Lower leg skin (tissue), 4 donors: ENCODE measurements at places on chromosomes 7 and 10. TPM values are rescaled to one million over a fixed set of nuclear protein-coding genes. Genes with fewer than 3 reads are reported as not detected.
A peak's percentile ranks its signal among the peaks of the same experiment; 100 is the strongest.

GRCh38 chr7:75757860-75758259 lies 14.2 kb downstream of the CCL26 start:
- no peak for DNase-seq

The ZNF467 gene
- total RNA-seq = 12.1 TPM

- DNase-seq = no peak
Measured at GRCh38 chr7:92799446-92800211, 36.7 kb downstream of the CDK6 start.

GRCh38 chr10:92868557-92868956 lies 20.2 kb downstream of the EXOC6 start:
- DNase-seq = no peak

The RARRES2 gene
- total RNA-seq = 13.5 TPM

DNA sequence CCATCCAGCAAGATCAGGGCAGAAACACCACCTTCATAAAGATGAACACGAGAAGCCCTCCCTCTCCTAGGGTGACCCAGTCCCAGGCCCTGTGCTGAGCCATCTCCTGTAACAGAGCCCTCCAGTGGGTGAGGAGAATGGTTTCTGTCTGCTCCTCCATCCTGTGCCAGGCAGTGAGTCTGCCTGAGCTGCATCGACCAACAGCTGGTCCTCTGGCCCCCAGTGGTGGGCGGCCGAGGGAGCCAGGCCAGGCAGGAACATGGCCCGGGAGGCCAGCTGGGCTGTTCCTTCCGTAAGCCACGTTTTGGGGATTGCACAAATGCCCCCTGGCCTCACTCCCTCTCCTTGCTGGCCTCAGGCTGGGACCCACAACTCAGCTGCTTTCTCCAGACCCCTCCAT lies 73.5 kb downstream of the GRB10 start:
- DNase-seq = no peak

- DNase-seq = no peak
Measured at GRCh38 chr7:3192669-3193068, 108.4 kb upstream of the SDK1 start.

The COL26A1 gene
- total RNA-seq = not detected

DNA sequence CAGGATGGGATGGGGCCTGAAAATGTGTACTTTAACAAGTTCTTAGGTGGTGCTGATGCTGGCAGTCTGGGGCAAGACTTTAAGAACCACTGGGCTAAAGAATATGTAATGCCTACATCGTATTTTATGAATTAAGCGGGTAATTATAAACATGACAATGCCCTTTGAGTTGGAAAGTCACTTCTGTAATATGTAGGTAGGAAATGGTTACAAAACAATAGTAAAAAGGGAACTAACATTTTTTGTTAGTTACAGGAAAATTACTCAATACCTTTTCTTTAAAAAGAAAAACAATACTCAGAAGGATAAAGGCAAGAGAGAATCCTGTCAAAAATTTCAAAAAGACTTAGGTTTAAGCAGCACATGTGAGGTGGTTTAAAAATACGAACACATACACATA lies 48.3 kb upstream of the STEAP4 start:
- DNase-seq = no peak

The CASP7 gene
- total RNA-seq = 18.3 TPM

DNA sequence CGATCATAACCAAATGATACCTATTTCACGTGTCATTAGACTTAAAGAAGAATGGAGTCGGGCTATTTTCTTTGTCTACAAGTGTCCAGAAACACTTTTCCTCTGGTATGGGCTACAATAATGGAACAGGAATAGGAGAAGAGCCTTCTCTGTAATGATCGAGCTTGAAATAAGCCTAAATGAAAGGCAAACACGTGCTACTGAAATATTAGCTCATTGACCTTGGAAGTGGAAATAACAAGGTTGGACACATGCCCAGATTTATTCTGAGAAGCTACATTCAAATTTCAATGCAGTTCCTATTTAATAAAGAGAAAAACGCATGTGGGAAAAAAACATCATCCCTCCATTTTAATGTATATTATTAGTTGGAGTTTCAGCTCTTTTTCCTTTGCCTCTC lies 254.7 kb upstream of the PTER start:
- no peak for DNase-seq

DNA sequence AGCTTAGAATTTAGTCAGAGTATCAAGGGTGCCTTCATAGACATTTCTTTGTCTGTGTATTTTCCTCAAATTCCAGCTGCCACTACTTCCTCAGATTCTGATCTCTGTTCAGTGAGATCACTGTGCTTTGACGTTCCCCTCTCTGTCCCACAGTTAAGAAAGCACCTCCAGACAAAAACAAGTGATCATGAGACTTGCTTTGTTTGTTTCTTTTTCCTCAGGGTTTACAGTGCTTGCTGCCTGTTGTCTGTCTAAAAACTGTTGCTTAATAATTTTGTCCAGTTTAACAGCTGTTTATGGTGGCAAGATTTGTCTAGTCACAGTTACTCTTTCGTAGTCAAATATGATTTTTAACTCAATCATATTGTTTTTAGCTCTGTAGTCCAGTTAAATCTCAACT lies 29.1 kb downstream of the TRUB1 start:
- DNase-seq = no peak

DNA sequence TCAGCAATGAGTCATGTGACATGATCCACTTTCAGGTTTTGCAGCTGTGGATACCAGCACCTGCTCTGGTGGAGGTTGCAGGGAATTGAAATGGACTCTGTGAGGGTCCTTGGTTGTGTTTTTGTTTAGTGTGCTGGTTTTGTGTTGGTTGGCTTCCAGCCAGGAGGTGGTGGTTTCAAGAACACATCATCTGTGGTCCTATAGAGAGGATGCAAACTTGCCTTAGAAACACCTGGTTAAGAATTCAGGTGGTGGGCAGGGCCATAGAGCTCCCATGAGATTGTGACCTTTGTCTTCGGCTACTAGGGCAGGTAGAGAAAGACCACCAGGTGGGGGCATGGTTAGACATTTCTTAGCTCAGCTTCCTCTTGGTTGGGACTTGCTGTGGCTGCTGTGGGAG lies 59.2 kb upstream of the CYP2C9 start:
- DNase-seq = no peak

The MUC12 gene
- not detected for total RNA-seq

DNA sequence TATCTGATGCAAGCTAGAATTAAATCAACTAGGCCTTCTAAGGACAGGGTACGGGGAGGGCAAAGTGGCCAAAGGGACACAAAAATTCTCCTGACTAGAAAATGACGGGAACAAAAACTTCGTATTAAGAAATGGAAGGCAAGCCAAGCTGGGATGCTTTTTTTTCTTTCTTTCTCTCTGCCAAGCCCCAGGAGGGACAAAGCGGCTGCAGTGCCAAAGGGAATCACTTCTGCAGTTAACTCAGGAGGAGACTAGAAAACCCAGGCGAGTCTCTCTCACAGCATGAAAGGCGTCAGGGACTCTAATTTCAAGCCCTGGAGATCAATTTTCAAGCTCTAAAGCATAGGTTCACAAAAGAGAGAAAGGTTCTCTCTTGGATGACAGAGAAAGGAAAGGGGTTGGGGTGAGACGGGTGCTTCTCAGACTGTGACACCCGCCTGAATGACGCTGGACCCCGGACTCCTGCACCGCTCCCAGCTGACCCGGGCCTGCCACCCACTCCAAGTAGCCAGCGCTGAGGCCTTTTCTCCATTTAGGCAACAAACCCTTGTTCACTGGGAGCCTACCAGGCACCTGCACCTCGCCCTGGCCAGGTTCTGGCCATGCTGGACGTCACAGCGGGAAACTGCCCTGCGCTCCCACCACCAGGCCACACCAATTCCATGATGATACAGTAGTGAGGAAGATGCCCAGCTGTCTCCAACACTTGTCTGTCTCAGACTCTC lies 56.5 kb downstream of the KIAA1549 start:
- no peak for DNase-seq

DNA sequence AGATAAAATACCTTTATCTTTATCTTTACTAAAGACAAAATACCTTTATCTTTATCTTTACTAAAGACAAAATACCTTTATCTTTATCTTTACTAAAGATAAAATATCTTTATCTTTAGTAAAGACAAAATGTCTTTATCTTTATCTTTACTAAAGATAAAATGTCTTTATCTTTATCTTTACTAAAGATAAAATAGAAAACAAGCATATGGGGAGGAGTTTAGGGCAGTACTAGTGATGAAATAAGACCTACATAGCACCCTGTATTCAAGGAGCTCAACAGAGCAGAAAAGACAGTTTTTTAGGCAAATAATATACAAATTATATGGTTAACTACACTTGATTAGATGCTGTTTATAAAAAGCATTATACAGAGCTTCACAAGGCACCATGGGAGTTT lies 19.3 kb downstream of the ANKRD22 start:
- DNase-seq = no peak

The NPSR1 gene
- total RNA-seq = not detected

GRCh38 chr7:138358850-138359341 lies 101.2 kb upstream of the TRIM24 start:
- no peak for DNase-seq

DNA sequence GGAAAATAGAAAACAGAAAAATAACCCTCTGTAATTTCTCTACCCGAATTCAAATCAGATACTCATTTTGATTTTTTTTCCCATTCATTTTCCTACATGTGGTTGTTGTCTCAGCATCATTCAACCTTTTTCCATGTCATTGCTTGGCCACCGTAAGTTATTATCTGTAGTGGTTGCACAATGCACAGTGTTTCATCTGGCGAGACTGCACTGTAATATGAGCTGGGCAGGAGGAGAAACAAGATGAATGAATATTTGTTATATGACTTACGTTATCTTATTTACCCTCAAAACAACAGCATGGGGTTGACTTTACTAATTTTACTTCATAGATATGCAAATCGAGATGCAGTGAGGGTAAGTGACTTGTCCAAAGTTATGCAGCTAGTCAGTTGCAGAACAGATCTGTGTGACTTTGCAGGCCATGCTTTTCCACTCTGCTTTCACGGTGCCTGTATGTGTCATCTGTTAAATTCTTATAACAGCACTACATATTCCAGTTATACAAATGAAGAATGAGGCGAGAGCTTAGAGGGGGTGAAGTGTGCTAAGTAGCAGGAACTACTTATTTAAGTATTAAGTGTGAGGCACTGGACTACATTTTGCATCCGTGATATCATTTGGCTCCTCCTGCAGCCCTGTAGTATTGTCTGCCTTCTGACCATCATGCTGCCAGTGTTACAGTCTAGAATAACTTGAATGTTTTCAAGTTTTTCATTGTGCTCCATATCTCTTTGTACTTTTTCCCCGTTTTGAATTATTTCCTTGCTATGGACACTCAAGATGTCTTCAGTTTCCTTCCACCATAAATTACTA lies 56.7 kb downstream of the ZMYND11 start:
- no peak for DNase-seq

The TAS2R16 gene
- total RNA-seq = not detected

DNA sequence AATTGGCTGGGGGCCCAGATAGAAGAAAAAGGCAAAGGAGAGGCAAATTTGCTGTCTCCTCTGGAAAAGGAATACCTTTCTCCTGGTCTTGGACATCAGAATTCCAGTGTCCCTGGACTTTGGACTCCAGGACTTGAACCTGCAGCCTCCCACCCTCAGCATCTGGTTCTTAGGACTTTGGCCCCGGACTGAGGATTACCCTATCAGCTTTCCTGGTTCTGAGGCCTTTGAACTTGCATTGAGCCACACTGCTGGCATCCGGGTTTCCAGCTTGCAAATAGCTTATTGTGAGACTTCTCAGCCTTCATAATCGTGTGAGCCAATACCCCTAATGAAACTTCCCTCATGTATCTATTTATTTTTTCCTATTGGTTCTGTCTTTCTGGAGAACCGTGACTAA lies 68.3 kb downstream of the DNAH11 start:
- DNase-seq = no peak

GRCh38 chr10:50614444-50615137 lies 9.2 kb downstream of the SGMS1 start:
- DNase-seq = no peak

GRCh38 chr10:106815427-106816043 lies 349.0 kb downstream of the SORCS1 start:
- DNase-seq = no peak

- DNase-seq = no peak
Measured at GRCh38 chr7:33700001-33700899, 205.1 kb upstream of the BMPER start.

- no peak for DNase-seq
Measured at GRCh38 chr10:50538555-50539398, 85.0 kb downstream of the SGMS1 start.

GRCh38 chr10:50577681-50578350 lies 45.9 kb downstream of the SGMS1 start:
- DNase-seq = no peak

DNA sequence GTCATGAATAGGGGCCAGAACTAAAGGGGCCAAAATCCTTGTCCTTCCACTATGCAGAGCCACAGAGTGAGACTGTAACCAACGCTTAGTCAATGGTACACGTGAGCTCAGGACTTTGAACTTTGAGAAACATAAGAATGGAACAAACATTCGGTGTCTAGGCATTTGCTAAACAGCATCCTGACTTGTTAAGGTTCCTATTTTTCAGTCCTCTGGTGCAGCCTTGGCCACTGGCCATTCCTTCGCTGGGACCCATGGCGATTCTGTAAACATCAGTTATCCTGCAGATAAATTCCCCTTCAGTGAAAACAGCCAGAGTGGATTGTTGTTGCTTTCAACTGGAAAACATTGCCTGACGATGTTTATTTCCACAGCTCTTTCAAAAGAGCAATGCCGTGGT lies 266.8 kb downstream of the SORCS1 start:
- no peak for DNase-seq

GRCh38 chr10:70457759-70458305 lies 16.4 kb upstream of the NODAL start:
- no peak for DNase-seq

The TCAF2 gene
- total RNA-seq = 7.3 TPM

GRCh38 chr10:114311023-114311422 lies 72.0 kb downstream of the VWA2 start:
- no peak for DNase-seq

GRCh38 chr7:132488634-132489302 lies 87.5 kb downstream of the PLXNA4 start:
- no peak for DNase-seq

GRCh38 chr7:130400120-130400572 lies 19.9 kb downstream of the CPA1 start:
- no peak for DNase-seq

The GAD2 gene
- not detected for total RNA-seq

GRCh38 chr7:80206763-80207162 lies 72.1 kb downstream of the GNAI1 start:
- no peak for DNase-seq

GRCh38 chr7:44700322-44700721 lies 48.3 kb upstream of the ZMIZ2 start:
- peak; percentile 42 for DNase-seq

- no peak for DNase-seq
Measured at GRCh38 chr10:33201056-33201780, 133.2 kb downstream of the NRP1 start.

The PTN gene
- 1.6 TPM for total RNA-seq

The NRCAM gene
- 1.1 TPM for total RNA-seq

The FXYD4 gene
- total RNA-seq = not detected
